ENCODE measurements at places on chromosomes 11 and 22.
A peak's percentile ranks its signal among the peaks of the same experiment; 100 is the strongest.

DNA sequence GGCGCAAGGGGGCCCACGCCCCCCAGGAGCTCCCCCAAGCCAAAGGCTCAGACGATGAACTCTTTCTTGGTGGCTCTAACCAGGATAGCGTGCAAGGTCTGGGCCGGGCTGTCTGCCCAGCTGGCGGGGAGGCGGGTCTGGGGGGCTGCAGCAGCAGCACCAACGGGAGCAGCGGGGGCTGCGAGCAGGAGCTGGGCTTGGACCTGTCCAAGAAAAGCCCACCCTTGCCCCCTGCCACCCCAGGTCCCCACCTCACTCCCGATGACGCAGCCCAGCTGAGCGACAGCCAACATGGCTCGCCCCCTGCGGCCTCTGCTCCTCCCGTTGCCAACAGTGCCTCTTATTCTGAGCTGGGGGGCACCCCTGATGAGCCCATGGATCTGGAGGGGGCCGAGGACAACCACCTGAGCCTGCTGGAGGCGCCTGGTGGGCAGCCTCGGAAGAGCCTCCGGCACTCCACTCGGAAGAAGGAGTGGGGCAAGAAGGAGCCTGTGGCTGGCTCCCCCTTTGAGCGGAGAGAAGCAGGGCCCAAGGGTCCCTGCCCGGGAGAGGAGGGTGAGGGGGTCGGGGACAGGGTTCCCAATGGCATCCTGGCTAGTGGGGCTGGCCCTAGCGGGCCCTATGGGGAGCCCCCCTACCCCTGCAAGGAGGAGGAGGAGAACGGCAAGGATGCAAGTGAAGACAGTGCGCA is 21.6 kb upstream of the TMEM191C start:
- DNase-seq = no peak

GRCh38 chr11:76574406-76574805 is 96.1 kb downstream of the LRRC32 start:
- no peak for DNase-seq

DNA sequence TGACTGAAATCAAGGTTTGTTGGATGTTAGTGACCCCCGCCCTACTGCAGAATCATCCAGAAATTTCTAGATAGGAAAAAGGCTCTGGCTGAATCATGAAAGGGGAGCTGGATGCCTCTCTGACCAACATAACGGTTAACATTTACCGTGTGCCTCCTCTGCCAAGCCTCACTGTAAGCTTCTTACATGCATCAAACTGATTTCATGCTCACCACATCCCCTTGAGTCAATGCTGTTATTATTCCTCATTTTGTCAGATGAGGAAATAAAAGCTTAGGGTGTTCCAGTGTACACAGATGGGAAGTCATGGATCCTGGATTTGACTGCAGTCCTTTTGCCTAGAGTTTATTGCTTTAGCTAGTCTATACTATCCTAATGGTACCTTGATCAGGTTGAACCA is 5.9 kb upstream of the HMOX1 start:
- no peak for DNase-seq

- no peak for DNase-seq
These were observed 255.4 kb downstream of the MIAT start for GRCh38 chr22:26912655-26913345.

GRCh38 chr11:126079621-126080124 is 17.0 kb upstream of the CDON start:
- peak; percentile 80 for DNase-seq

DNA sequence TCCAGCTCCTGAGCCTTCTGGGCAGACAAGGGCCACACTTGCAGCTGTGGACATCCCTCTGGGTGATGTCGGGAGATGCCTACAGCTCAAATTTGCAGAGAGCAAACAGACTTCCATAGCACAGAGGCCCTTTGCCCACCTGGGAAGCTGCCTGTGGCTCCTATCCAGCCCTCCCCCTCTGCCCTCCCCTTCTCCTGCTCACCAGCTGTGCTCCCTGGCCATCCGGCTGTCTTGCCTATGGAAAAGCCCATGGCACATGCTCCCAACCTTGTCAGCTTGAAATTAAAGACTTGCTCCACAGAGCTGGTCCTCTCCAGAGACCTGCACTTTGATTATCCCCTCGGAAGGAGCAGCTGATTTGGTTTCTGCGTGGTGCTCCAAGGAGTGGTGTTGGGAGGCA is 118.9 kb upstream of the NECTIN1 start:
- DNase-seq = no peak

DNA sequence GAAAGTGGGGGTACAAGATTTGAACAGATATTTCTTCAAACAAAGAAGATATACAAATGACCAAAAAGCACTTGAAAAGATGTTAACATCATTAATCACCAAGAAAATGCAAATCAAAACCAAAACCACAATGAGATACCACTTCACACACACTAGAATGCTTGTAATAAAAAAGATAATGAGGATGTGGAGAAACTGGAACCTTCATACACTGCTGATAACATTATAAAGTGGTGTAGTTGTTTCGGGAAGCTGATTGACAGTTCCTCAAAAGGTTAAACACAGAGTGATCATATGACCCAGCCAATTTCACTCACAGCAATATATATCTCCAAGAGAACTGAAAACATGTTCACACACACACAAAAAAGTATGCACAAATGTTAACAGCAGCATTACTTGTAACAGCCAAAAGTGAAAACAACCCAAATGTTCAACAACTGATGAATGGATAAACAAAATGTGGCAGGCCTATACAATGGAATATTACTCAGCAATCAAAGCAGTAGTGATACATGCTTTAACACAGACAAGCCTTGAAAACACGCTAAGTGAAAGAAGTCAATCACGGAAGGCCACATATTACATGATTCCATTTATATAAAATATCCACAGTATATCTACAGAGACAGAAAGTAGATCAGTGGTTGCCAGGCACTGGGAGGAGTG is 15.1 kb downstream of the PITPNB start:
- no peak for DNase-seq

DNA sequence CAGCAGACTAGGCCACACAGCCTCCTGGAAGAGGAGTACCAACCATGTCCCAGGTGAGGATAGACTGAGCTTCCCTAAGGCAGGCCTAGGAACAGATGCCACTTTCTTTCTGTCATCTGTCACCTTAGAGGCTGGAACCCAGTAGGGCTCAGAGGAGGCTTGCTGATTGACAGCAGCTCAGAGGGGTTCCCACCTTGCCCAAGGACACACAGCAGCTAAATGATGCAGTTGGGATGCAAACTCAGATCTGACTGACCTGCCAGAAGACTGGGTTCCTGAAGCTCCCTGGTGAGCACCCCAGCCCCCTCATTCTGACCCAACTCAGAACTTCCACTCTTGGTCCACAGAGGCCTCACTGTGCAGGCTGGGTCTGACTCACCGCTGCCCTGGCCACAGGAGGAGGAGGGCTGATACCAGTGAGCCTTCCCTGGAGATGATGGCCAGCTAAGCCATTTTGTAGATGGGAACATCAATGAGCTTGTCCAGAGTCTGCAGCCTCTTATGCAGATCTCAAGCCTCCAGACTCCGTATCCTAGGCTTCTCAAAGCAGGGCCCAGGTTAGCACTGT is 14.0 kb downstream of the CAPN5 start:
- no peak for DNase-seq

GRCh38 chr11:64510759-64511158 is 80.3 kb upstream of the SLC22A12 start:
- no peak for DNase-seq

- DNase-seq = no peak
These were observed 391.6 kb downstream of the ETS1 start for GRCh38 chr11:128195756-128196155.

DNA sequence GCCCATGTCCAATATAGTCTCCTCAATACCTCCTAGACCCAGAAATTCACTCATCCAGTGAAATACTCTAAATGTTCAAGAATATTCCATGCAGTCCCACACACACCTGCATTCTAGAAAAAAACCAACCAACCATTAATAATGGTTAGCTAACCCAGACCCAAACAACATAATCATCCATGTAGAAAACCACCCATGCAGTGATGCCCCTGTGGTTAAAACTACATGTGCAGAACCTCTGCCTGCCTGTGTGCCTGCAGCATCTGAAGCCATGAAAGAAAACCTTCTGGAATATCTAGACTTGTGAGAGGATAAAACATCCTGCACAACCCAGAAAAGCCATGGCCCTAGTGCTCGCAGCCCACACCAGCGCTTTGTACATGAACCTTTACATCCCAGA is 47.8 kb downstream of the SLC22A12 start:
- DNase-seq = no peak

- no peak for DNase-seq
These were observed at the start of gene PARVB for GRCh38 chr22:44024288-44024921. Gene PARVB (plus strand): TSS chr22:44024302. CDS start chr22:44024340, 38 bp downstream.

DNA sequence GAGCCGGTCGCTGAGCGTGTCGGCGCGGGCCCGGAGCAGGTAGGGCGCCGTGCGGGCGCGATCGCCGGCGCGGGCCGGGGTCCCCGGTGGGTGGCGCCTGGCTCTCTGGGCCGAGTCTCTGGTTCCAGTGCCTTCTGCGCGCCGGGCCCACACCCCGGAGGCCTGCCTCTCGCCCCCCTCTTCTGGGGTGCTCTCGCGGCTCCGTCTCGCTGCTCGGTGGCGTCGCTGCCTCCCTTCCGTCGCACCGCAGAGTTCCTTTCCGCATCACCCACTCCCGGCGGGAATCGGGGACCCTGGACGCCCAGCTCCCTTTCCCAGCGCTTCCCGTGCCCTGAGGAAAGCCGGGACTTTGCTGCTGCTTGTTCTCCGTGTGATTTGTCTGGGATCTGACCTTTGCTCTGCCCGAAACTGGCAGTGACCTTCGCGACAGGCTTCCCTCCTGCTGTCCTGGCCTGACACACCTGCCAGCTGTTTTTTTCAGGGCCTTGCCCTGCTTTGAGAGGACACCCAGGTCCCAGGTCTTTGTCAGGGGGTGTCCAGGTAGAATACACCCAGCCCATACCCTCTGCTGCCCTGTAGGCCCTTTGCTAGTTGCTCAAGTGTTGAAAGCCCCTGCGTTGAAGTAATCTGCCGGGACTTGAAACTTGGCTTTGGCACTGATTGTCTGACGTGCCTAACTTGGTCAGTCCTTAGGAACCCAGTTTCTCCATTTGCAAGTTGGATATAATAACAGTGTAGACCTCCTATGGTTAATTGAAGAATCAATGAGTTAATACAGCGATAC is 711 bp downstream of the FDX1 start:
- no peak for DNase-seq

- no peak for DNase-seq
These were observed 6.8 kb downstream of the OR52N2 start for GRCh38 chr11:5815534-5815933.

- no peak for DNase-seq
These were observed 98.0 kb downstream of the KIF18A start for GRCh38 chr11:28009996-28010395.

- no peak for DNase-seq
These were observed 26.2 kb upstream of the TP53AIP1 start for GRCh38 chr11:128968916-128969315.

DNA sequence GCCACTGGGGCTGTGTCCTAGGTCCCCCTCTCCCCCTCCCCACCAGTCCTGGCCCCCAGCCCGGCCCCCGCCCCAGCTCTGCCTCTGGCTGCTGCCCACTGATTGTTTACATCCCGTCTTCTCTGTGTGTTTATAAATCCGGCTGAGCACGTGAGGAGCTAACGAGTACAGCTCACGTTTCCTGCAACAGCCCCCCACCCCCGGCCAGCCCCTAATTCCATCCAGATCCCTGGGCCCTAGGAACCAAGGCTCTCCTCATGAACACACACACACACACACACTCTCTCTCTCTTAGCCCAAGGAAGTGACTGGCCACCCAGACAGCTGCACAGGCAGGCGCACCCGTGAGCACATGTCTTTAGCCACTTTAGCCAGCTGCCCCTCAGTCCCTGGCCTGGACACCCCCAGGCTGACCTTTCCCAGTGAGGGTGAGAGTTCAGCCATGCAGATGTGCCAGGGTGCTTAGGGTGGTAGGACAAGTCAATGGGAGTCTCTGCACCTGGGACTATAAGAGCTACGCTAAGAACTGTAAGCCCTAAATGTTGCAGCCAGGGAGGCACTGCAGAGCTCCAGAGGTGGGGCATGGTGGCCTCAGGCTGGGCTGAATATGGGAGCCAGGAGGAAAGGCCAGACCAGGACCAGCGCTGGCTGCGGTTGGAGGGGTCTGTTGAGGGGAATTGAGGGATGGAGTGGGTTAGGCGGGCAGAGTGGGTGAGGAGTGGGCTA is 2.9 kb downstream of the CLCF1 start:
- no peak for DNase-seq

DNA sequence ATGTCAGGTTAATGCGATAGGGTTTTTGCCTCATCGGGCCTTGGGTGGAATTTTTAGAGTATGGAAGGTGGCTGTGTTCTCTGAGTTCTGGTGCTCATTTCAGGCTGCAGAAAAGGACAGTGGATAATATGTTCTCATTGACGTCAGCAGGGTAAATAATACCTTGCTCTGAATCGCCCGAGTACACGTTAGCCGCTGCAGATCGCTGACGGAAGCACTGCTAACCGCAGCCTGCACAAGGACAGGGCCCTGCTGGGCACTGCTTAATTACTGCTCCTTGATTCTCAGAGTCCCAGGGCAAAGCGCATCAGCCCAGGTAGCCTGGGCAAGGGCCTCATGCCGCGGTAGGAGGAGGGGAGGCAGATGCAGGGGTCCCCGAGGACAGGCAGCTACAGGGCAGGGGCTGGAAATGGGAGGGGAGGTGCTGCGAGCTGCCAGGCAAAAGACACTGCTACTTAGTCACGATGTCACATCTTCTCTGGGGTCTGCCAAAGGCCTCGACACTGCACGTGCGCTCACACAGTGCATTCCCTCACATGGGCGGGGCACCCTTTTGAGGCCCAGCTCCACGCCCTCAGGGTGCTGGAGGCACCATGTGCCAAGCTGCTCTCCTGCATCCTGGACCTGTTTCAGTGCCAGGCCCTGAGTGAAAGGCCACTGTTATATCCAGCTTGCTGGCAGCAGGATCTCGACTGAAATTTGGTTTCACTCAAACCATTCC is 35.2 kb downstream of the PPP2R1B start:
- no peak for DNase-seq

GRCh38 chr11:22780952-22781593 is 48.5 kb downstream of the SVIP start:
- DNase-seq = peak; percentile 71

DNA sequence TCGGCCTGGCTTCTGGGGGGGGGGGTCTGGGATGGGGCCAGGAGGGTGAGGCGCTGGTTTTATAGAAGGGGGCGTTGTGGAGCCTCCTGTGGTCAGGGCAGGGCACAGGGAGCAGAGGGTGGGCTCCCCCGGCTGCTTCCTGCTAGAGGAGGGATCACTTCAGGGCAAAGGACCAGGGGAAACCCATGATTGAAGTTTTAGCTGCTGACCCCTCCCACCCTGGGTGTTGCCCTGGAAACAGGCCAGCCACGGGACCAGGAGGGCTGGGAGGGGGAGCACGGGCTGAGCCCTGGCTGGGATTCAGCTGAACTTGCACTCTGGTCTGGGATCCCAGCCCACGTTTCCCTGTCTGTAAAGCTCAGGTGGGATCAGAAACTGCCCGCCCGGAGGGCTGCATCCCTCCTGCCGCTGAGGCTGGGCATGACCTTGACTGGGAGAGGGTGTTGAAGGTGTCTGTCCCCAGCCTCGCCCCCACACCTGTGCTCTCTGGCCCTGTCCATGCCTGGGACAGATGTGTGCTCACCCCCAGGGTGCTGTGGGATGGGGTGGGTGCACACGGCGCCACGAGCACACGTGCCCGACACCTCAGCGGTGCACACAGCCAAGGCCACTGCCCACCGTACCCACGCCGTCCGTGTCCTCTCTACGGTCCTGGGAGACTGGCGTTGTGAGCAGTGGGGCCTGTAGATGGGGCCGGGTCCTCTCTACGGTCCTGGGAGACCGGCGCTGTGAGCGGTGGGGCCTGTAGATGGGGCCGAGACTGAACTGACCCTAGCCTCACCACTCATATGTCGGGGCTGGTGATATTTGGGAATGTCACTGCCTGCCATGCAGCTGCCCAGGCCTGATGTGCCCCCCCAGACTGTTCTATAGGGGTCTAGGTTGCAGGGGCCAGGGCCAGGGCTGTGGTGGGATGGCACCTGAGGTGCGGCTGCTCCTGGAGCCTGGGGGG is 2.3 kb downstream of the TSPAN4 start:
- DNase-seq = no peak
